ENCODE measurements at places on chromosomes 1 and 21.

- no peak for DNase-seq
These were observed 352.7 kb upstream of the PLD5 start for GRCh38 chr1:242877229-242877628.

- no peak for DNase-seq
These were observed 40.4 kb downstream of the ATP6V1G3 start for GRCh38 chr1:198500096-198500495.

DNA sequence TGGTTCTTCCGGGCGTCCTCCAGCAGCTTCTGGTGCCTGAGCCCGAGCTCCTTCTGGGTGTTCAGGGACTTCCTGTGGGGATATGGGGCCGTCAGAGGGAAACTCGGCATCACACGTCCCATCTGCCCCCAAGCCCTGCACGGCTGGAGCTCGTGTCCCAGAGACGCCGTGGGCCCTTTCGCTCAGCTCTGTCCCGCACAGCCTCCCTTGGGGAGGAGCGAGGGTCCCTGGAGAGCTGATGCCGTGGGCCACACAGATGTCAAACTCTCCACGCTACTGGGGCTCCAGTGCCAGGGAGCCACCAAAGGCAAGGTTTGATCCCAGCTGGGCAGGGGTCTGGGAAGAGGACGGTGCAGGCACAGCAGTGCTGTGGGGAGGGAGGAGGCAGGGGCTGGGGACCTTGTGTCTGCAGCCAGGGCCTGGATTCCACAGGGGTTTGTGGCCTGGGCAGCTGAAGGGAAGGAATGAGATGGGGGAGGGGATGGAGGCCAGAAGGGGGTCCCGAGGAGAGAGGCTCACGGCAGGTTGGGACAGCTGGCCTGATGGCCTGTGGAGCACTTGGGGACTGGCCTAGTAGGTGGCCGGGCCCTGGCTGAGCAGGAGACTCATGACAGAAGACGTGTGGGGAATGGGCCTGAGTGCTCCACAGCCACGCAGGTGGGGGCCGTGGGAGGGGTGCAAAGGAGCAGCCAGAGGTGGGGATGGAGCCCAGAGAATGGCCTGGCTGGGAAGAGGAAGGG is 30.4 kb downstream of the CFAP74 start:
- no peak for DNase-seq

- no peak for DNase-seq
These were observed 29.4 kb upstream of the SOD1 start for GRCh38 chr21:31629972-31630711.

DNA sequence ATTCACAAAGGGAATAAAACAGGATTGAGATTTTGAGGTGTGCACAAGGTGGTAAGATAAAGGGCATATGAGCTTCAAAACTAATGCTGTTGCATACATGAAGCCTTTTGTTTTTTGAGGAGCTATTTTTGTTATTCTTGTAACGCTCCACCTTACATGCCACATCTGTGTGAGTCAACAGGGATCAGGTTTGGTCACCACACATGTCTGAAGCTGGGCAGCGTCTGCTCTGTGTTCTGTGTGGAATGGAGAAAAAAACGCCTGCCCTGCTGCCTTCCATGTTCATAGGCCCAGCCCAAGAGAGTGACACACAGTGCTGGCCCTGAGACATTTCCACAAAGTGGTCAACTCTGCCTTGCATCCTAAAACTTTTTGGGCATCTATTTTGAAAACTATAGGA is 67.7 kb downstream of the MPZL1 start:
- no peak for DNase-seq

DNA sequence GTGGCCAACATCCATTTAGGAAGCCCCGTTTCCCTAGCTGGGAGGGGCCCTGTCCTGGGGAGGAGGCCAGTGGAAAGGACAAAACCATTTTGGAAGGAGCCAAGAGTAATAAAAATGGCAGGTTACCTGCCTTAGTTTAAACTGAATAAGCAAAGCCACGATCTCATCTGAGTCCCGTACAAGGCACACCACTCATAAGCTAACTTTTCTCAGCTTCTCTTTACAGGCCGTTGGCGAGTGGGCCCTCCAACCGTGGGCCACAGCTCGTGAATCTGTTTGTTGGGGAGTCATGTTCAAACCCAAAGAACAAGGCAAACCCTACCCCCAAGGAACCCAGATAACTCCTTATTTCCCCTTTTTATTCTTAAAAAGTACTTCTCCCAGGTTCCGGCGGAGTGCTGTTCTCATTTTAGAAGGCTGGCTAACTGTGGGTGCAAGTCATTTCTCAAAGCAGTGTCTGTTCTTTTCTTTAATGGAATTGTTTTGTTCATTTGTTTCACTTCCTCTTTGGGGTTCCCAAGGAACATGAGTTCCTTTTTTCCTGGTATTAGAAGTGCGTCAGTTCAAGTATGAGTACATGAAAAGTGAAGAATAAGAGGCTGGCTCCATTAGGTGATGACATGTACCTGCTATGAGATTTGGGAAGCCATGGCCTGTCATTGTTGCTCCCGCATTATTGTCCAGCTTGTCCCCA is 89.0 kb downstream of the PSMG1 start:
- no peak for DNase-seq

DNA sequence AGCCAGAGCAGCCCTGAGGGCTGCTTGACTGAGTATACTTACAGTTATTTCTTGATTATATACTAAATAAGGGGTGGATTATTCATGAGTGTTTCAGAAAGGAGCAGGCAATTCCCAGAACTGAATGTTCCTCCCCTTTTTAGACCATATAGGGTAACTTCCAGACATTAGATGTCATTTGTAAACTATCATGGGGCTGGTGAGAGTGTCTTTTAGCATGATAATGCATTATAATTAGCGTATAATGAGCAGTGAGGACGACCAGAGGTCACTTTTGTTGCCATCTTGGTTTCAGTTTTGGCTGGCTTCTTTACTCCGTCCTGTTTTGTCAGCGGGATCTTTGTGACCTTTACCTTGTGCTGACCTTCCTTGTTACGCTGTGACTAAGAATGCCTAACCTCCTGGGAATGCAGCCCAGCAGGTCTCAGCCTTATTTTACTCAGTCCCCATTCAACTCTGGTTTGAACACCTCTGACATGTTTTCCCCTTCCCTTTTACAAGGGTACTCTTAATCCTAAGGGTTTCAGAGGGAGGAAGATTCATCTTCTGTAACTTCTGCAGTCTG is 16.2 kb downstream of the KCTD3 start:
- DNase-seq, result no peak

DNA sequence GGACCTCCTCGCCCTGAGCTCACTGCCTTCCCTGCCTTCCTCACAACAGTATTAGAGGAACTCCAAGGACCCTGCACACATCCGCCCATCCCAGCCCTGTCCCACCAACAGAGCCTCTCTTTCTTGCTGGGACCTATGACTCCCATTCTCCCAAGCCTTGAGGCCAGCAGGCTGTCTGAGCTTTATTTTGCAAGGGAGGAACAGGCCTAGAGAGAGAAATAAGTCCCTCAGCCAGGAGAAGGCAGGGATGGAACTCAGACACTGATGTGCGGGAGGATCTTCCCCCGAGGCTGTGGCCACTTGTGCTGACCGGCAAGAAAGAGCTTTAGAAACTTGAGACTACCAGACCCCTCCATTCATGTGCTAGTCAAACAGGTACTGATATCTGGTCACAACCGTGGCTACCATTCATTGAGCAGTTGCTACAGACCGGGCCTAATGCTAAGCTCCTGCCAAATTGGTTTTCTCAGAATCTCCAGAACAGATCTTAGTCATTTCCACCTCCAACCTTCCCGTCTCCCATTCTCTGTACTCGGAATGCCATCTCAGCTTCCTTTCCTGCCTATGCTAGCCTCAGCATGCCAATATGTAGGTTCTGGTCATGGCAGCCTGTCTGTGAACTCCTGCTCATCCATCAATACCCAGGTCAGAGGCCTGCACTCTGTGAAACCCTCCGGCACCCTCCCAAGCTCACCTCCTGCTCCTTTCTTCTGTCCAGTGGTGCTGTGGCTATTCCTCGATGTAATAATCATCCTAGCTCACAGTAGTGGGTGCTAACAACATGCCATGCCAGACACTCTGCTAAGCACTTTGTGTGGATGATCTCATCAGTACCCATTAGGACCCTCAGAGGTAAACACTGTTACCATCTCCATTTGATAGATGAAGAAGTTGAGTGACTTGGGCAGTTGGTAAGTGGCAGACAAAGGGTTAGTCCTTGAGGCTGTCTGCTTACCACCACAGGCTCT is 3.8 kb downstream of the TMEM54 start:
- no peak for DNase-seq

DNA sequence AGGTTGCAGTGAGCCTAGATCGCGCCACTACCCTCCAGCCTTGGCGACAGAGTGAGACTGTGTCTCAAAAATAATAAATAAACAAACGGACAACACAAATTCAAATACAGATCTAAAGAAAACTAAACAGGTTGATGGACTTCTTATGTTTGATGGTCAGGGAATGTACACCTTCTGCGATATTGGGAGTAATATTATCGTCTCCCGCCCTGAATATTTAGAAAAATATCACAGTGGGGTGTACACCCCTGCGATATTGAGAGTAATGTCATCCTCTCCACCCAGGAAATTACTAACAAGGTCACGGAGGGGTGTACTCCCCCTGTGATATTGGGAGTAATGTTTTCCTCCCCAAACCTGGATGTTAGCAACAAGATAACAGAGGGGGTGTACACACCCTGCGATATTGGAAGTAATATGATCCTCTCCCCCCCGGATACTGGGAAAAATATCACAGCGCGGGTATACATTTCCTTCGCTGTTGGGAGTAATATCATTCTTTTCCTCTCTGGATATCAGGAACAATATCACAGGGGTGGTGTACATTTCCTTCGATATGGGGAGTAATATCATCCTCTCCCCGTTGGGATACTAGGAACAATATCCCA is 1.4 kb upstream of the CFAP298 start:
- DNase-seq, result no peak

DNA sequence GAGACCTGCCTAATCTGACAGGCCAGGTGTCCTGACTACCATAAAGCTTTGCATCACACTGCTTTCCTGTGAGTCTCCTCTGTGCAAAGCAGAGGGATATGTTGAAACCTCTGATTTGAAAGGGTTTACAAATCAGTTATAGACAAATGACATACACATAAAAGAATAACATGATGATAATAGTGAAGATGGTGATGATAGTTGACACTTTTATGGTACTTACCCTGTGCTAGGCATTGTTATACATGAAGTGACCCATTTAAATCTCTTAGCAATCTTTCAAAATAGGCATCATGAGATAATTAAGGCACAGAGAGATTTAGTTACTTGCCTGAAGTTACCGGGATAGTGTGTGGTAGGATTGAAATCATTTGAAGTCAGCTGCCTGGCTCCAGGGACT is 34.1 kb upstream of the PKN2 start:
- no peak for DNase-seq

DNA sequence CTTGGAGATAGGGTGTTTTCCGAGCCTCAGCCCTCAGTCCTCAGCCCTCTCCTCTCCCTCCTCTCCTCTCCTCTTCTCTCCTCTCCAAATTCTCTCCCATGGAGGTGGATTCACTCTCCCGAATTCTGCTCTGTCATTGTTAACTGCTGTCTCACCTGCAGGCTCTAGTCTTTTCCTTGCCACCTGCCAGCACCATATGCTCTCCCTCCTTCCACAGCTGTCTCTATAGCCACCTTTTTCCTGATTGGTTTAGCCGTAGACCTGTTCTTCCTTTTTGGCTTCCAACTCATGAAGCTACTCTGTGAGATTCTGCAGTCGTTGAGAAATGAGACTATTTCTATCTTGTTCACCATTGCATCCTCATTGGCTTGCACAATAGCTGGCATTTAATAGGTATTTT is 19.7 kb downstream of the COG2 start:
- DNase-seq, result peak; percentile 41

GRCh38 chr1:232893481-232894313 is 56.7 kb upstream of the NTPCR start:
- DNase-seq, result no peak

DNA sequence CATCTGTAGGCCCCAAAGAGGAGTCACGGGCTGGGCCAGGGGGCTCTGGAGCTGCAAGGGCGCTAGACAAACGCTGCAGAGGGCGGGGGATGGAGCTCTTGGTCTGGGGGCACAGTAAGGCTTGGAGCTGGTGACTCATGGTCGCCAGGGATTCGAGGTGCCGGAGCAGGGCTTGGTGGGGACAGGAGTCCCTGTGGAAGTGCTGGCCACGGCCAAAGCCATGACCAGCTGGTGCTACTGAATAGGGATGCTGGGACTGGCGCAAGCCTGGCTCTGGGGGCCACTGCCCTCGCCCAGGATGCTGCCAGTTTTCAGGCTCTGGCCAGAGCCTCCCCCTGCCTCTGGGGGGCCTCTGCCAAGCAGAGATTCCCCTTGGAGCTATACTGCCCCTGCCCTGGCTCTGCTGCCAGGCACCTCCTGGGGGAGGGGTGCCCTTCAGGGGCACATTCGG is 25.2 kb downstream of the SPOCD1 start:
- DNase-seq, result no peak

- no peak for DNase-seq
These were observed 1.7 kb downstream of the ZC3H12A start for GRCh38 chr1:37476087-37476452.

DNA sequence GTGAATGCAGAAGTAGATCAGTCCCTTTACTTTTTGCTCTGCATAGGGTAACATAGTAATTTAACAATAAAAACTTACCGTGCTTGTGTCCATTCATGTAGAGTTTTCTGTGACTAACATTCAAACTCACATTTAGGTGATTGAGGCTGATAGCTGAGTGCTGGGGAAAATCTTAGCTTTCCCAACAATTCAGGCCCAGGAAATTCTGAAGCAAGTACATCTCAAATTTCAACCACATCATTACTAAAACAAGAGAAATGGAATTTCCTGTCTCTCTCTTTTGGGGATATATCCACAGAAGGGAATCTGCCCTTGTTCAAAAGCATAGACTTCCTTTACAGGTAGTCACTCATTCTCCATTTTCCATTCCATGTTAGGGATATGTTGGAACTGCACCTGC is 33.1 kb upstream of the C1orf146 start:
- no peak for DNase-seq

DNA sequence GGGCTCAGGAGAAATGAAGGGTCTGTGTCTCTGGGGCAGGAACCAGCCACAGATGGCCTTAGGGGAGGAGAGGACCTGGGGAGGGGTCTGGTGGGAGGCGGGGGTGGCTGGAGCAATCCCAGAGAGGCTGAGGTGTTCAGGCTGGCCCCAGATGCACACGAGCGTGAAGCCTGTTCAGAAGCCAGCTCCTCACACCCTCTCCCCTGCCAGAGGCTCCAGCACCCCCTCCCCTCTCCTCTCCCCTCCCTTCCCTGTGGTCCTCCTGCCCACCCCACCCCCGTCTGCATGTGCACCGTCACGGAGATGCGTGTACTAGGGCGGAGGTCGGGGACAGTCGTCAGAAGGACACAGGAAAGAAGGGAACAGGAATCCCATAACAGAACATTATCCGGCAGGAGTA is 115.0 kb upstream of the COL6A1 start:
- no peak for DNase-seq

- DNase-seq, result no peak
These were observed 379.9 kb downstream of the PTBP2 start for GRCh38 chr1:97101509-97101908.

Measured in NCI-H2081 (cell line).